ENCODE measurements at places on chromosomes 3 and 15.

GRCh38 chr15:39987821-39988220 lies 51.2 kb downstream of the SRP14 start:
- DNase-seq, result no peak

DNA sequence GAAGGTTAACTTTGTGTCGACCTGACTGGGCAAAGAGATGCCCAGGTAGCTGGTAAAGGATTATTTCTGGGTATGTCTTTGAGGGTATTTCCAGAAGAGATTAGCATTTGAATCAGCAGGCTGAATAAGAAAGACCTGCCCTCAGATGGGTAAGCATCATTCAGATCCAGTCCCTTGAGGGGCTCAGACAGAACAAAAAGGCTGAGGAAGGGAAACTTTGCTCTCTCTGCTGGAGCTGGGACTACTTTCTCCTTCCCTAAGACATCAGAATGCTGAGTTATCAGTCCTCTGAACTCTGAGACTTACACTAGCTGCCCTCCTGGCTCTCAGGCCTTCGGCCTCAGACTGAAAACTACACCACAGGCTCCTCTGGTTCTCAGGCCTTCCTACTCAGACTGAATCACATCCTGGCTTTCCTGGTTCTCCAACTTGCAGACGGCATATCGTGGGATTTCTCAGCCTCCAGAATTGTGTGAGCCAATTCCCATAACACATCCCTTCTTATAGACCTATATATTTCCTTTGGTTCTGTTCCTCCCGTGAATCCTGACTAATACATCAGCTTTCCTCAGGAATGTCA lies 982.9 kb downstream of the TUSC7 start:
- no peak for DNase-seq

GRCh38 chr15:99965376-99965775 lies 232.1 kb upstream of the LYSMD4 start:
- DNase-seq, result no peak

GRCh38 chr3:140441006-140441405 lies 236.9 kb upstream of the TRIM42 start:
- DNase-seq, result no peak

GRCh38 chr3:94615275-94616065 lies 552.6 kb downstream of the NSUN3 start:
- DNase-seq, result no peak

Data from stimulated activated CD8-positive, alpha-beta memory T cell treated with anti-CD3 and anti-CD28 coated beads, Interleukin-12 subunit alpha, Interleukin-12 subunit beta, amount 100 ng/mL, for 1 hour (primary cell).